ENCODE measurements at places on chromosomes 12 and 14. TPM values are rescaled to one million over a fixed set of nuclear protein-coding genes. Genes with fewer than 3 reads are reported as not detected.

- no peak for DNase-seq
Measured at GRCh38 chr14:75849300-75849895, 132.4 kb downstream of the TGFB3 start.

- no peak for DNase-seq
Measured at GRCh38 chr14:75175677-75176141, 703 bp downstream of the TMED10 start.

DNA sequence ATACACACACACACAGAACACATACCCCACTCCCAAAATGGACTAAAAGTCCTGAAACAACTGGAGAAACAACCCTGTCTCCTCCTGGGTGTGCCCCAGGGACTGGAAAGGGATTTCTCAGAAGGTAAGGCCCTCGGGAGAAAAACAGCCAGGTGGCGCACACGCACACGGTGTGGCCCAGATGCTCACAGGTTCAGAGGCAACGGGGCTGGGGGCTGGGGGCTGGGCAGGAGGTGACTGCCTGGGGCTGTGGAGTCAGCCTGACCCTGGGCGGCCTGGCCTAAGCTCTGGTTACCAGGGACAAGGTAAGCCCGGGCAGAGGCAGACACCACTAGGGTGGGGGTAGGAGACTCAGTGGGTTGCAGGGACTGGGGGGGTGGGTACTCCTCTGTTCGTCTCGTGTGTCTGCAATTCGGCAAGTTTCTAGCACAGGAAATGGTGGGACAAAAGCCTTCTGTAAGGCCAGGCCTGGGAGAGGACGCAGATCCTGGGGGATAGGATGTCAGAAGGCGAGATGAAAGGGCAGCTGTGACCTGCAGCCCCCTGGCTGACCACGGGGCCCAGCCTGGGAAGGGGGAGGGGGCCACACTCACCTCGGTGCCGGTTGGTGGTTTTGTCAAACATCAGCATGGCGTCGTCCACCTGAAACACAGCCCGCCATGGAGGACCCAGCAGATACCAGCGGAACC lies 10.4 kb downstream of the MSI1 start:
- no peak for DNase-seq

DNA sequence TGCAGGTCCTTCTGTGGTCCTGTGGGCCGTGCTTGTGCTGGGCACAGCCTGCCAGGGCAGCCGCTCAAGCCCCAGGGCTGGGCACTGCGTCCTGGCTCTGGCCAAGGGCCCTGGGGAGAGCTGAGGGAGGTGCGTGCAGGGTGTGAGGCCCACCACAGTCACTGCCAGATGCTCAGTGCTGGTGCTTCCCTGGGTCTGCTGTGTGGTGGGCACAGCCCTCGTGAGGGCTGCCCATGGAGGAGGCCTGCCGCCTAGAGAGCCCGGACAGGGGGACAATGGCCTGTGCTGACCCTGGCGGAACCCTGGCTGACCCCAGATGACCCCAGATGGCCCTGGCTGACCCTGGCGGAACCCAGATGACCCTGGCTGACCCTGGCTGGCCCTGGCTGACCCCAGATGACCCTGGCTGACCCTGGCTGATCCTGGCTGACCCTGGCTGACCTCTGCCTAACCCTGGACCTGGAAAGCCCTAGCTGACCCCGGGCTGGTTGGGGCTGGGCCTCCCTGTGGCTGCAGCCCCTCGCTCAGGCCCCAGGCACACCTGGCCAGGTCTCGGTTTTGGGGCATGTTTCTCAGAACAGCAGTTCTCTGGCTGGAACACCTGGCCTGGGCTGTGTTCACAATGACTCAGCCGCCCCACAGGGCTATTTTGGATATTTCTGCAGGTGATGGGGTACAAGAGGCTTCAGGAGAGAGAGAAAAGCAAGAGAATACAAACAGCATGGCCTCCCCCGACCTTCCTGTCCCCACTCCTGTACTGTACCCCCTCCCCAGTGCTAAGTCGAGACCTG lies 55.4 kb downstream of the TMEM121 start:
- no peak for DNase-seq

DNA sequence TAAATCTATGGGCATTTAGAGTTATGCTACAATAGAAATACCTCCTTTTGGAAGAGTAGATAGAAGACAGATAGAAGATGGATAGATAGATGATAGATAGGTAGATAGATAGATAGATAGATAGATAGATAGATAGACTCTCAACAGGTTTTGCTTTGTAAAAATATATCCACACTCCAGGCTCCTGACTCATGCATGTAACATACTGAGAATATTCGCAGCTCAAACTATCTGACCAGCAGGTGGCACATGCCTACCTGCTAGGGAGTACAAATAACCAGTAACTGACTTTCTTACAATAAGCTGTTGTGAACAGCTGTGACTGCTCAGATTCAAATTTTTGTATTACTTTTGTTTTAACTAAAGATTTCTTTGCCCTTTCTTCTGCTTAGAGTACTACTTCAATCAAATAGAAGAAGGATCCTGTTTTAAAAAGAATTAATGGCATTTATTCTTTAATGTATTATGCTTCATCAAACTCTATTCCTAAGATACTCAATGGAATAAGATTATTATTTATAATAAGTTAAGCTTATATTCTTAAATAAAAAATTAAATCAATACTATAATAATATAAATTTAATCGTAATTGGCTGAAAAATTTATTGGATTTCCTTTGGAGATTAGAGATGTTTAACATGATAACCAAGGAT lies 15.8 kb upstream of the CPNE8 start:
- DNase-seq = no peak

DNA sequence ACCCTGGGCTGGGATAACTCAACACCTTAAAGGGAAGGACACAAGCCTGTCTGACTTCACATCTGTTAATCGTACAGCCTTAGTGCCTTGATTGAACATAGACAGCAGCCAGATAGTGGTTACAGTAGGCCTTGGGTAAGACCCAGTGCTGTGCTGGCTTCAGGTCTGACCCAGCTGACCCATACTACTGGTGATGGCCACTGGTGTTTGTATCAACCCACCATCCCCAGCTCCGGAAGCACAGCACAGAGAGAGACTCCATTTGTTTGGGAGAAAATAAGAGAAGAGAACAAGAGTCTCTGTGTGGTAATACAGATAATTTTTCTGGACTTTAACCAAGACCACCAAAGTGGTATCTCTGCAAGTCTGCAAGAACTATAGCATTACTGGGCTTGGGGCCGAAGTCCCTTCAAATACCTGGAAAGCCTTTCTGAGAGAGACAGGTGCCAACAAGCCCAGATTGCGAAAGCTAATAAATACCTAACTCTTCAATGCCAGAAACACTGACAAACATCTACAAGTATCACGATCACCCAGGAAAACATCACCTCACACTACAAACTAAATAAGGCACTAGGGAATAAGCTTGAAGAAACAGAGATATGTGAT lies 330.1 kb upstream of the GARIN2 start:
- DNase-seq = no peak

DNA sequence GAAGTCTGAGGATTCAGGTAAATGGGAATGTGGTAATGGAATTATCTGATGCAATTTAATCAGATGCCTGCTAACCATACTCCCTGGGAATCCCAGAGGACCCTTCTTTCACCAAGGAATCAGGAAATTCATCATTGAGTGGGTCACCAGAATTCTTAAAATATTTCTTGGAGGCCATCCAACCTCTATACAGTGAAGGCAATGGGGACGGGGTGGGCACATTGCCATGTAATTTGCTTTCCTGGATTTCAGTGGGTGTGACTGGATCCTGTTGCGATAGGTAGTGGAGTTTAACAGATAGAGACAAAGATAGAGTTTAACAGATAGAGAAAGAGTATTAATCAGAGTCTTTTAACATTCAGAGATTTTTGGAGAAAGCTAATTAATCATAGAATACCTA lies 394.4 kb downstream of the DAD1 start:
- no peak for DNase-seq

DNA sequence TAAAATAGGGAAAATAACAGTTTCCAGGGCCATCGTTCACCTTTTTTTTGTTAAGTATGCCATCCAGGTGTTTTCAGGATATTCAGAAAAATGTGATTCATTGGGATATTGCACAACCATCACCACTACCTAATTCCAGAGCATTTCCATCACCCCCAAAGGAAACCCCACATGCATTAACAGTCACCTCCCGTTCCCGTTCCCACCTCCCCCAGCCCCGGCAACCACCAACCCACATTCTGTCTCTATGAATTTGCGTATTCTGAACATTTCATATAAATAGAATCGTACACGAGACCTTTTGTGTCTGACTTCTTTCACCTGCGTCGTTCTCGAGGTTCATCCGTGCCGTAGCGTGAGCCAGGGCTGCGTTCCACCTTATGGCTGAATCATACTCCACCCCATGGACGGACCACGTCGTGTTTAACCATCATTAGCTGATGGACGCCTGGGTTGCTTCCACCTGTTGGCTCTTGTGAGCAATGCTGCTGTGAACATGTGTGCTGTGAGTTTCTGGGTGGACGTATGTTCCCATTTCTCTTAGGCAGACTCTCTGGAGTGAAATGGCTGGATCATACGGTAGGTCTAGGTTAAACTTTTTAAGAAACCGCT lies 51.0 kb upstream of the NCOR2 start:
- DNase-seq = no peak

Gene ARHGEF25
- 15.0 TPM for total RNA-seq

Gene DCAF5
- 52.5 TPM for total RNA-seq

Gene CDKN3
- 4.7 TPM for total RNA-seq

Gene SLC38A4
- total RNA-seq = not detected

All from cardiac septum (tissue), 1 donor.